ENCODE measurements at places on chromosomes 12 and 14. TPM values are rescaled to one million over a fixed set of nuclear protein-coding genes. Genes with fewer than 3 reads are reported as not detected.

SMIM41 gene
- not detected for total RNA-seq

SLC6A12 gene
- not detected for total RNA-seq

C1S gene
- 5.8 TPM for total RNA-seq

FSCB gene
- total RNA-seq = not detected

CAPZA3 gene
- total RNA-seq = not detected

Data from epithelial cell of umbilical artery (primary cell).